Fibroblast of lung (primary cell): ENCODE measurements at places on chromosomes 7 and 10. TPM values are rescaled to one million over a fixed set of nuclear protein-coding genes. Genes with fewer than 3 reads are reported as not detected.

DNA sequence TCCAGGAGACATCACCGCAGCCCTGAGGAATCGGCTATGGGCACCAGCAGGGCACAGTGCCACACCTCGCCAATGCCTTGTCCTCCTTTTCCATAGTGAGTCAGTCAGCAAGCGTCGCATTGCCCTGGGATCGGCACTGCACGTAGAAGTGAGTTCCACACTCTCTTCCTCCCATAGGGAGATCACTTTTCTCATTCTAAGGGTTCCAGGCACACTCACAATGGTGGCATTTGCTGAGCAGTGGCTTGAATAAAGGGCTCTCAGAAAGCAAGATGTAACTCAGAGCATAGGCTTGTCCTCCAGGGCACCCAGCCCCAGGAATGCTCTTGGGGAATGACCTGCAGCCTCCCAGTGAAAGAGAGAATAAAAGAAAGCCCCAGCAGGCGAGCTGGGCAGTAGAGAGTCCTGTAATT is 1.1 kb upstream of the VIM start:
- no peak for DNase-seq

RABGEF1 gene
- 41.6 and 51.7 TPM in 2 replicates for polyA plus RNA-seq

DNA sequence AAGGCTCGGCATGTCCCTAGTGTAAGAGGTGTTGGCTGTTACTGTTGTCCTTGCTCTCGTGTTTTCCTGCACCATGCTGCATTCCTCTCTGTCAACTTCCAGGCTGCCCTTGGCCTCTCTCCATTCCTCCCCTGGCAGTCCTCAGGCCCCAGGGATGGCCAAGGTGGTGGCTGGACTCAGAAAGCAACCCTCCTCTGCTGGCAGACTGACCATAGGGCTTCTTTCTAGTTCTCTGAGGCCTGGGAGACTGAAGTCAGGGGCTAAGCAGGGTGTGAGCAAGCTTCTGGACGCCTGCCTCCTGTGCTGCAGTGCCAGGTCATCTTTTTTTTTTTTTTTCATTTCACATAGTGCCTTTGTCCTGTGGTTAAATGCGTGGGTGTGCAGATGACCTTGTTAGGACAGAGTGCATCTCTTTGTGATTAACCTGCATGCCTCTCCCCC is 72.0 kb downstream of the GOLGA7B start:
- DNase-seq = no peak

- no peak for DNase-seq
Measured at GRCh38 chr7:99191869-99192596, 15.9 kb downstream of the KPNA7 start.

CAMK2B gene
- 0.06 and 0.54 TPM in 2 replicates for polyA plus RNA-seq

DNA sequence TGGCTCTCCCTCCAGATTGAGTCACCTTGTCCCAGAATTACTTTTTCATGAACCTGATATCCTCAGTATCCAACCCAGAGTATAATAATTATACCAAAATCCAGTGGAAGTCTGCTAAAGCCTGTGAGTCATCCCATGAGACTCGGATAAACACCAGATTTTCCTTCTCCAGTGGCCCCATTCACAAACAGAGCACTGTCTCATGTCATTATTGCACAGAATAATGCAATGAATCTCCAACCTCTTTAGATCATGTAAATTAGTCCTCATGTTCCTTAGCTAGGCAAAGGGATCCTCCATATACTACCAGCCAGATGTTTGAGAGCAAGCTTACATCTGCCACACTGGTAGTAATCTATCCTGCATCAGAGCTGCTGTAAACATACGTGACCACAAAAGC is 89.0 kb downstream of the AMPH start:
- DNase-seq = peak; percentile 16

DNA sequence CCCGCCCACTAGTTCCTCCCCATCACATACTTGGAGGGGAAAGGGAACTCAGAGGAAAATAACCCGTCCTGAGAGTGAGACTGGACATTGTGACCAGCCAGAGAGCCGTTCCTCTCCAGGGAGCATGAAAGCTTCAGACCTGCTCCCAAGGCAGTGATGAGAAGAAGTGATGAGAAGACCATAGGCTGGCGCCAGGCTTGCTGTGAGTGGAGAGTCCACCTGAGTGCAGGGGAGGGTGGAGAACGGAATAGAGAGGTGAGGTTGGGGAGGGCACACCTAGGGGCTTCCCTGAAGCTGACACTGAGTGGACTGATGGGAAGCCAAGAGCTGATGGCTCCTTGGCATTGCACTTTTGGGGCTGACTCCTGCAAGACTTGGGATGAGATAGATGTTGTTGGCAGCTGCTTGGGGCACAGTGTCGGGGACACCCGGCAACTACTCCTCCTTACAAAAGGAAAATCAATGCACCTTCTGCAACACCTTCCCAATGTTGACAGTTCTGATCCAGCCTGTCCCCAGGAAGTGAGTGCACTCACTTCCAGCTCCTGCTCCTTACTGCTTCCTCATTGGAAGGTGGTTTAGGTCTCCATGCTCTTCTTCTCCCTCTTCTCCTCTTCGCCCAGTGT is 79.4 kb downstream of the EMX2 start:
- no peak for DNase-seq

- no peak for DNase-seq
Measured at GRCh38 chr7:3453398-3453797, 152.3 kb downstream of the SDK1 start.

DNA sequence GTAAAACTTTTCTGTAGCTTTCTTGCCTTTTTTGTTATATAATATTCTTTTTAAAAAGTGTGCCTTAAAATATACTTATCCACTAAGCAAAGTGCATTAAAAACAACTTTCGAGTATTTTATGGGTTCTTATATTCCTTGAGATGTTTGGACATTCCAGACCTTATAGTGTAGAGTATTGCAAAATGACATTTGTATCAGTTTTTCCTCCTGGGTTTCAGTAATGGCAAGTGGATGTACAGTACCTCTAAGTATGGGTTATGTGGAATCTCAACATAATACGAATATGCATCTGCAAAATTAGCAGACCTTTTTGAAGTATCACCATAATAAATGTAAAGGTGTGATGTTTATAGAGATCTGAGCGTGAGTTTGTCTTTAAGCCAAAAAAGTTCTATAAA is 2.7 kb downstream of the CDK13 start:
- DNase-seq = peak; percentile 10
